ENCODE measurements at places on chromosomes 13 and 19.

DNA sequence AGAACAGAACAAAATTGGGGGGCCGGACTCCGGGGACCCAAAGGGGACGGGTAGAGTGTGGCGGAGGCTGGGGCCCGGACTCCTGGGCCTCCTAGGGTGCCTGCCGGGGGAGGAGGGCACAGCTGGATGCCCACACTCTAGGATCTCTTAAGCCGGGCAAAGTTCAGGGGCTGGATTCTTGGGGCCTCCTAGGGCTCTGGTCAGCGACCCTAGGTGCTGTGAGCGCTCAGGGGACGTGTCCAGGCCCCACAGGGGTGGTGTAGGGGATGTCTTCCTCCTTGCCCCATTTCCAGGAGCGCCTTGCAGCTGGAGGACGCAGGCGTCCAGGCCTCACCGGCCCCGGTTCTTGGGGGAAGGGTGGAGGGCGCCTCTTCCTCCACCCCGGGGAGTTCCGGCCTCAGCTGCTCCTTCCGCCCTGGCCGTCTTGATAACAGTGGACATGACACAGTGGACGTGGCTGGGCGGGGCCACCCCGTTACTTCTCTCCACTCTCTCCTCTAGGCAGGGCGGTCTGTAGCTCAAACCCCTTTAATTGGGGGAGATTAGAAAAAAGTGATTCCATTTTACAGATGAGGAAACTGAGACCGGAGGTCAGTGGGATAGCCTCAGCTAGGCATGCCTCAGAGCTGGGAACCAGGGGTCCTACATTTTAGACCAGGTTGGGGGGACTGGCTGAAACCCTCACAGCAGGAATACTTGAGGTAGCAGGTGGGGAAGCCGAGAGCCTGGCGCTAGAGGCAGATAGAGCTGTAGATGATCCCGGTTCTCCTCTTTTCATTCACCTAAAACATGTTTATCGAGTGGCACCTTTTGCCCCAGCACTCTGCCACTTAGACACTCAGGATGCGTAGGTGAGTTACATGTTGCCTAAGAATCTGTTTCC is 705 bp downstream of the STXBP2 start:
- DNase-seq = no peak

DNA sequence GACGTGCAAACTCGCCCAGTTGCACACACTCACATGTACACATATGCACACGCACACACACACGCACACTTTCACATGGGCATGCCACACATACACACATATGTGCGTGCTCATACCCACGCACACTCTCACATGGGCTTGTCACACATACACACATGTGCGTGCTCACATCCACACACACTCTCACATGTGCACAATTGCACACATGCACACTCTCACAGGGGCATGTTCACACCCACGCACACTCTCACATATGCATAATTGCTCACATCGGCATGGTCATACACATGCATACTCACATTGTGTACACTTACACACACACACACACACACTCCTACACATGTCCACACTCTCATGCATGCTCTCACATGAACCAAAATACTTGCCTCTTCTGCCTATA is 32.8 kb upstream of the PEPD start:
- no peak for DNase-seq

DNA sequence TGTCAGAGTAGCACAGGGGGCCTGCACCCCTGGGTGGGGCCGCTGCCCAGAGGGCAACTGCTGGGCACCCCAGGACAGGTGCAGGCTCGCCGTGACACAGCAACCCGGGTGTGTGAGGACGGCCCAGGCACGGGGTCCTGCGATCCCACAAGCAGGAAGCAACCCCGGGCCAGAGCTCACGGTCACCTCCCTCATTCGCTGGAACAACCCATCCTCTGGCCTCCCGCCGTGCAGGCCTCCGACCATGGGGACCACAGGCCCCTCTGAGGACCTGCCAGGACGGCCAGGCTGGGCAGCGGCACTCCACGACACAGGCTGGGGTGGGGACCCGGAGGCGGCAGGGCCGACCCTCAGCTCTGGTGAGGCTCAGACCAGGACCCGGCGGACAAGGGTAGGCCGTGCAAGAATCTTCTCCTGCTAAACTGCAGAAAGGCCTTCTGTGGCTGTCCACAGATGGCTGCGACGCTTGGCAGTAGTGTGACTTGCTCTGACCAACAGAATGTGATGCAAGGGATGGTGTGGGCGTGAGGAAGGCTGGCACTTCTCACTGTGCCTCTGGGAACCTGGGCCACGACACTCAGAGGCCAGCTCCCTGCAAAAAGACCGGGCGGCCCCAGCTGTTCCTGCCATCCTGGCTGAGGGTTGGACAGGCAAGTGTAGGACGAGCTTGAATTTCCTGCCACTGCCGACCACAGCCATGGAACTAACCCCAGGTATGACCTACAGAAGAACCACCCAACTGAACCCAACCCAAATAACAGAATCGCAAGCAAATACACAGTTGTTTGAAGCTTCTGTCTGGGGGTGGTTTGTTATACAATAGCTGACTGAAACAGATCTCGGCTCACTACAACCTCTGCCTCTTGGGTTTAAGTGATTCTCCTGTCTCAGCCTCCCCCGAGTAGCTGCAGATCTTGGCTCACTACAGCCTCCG is 26.5 kb downstream of the PIP5K1C start:
- no peak for DNase-seq

- no peak for DNase-seq
Observed at GRCh38 chr19:17020385-17020784, 6.2 kb downstream of the CPAMD8 start.

- no peak for DNase-seq
Observed at GRCh38 chr19:50022823-50023222, 2.3 kb downstream of the VRK3 start.

GRCh38 chr13:29849731-29850212 is 645 bp downstream of the UBL3 start:
- DNase-seq = no peak

- no peak for DNase-seq
Observed at GRCh38 chr13:30895773-30896172, 10.3 kb upstream of the MEDAG start.

DNA sequence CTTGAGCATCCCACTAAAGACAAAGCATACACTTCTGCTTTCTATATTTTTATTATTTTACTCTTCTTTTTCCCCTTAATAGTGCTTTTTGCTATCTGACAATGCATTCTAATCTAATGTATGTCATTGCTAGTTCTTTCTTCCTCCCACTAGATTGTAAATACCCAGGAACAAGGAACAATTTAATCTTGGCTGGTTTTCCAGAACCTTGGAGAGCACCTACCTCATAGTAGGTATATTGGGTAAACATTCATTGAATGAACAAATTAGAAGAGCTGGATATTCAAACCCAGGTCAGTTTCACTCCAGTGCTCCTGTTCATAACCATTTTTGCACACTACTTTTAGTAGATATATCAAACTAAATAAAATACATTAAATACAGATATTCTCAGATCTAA is 1617.6 kb upstream of the SLC10A2 start:
- no peak for DNase-seq

DNA sequence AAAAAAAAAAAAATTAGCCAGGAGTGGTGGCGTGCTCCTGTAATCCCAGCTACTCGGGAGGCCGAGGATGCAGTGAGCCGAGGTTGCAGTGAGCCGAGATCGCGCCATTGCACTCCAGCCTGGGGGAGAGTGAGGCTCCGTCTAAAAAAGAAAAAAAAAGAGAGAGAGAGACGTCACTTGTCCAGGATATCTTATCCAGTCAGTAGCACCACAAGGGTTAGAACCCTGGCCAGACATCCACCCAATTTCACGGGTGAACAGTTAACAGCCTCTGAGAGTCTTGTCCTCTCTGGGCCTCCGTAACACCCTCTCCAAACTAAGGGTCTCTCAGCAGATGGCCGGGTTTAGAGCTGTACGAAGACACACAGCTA is 917 bp upstream of the CLPTM1 start:
- DNase-seq = no peak

- DNase-seq = no peak
Observed at GRCh38 chr13:48429886-48430285, 17.0 kb upstream of the LPAR6 start.

DNA sequence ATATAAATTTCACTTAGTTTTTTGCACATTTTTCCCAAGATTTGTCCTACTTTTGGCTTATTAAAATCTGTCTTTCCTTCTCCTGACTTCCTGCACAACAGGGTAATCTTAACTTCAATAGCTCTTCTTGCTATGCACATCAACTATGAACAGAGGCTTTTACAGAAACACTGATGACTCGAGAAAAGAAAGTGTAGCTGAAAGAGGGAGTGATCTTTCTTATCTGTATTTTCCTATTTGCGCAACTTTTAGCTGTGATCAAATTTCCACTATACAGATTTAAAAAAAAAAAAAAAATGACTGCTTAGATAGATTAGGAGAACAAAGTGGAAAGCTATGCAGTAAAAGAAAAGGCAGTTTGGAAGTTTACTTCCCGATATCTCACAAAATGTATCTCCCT is 406.9 kb downstream of the LIG4 start:
- DNase-seq = no peak

GRCh38 chr19:17893766-17894165 is 22.0 kb downstream of the SLC5A5 start:
- no peak for DNase-seq

DNA sequence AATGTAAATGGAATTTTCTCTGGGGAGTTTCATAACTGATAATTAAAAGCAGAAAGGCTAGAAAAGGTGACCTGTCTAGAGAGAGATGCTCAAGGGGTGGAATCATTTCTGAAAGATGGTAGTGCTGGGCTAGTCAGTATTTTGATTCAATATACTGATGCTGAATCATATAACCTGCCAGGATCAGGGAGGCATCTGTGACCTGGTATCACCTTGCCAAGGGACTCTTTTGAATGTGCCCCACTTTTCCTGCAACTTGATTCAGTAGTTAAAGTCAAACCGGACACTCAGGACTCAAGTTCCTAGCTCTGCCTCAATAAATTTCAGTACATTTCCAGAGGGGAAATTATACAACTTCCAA is 15.8 kb downstream of the LCP1 start:
- DNase-seq = no peak

DNA sequence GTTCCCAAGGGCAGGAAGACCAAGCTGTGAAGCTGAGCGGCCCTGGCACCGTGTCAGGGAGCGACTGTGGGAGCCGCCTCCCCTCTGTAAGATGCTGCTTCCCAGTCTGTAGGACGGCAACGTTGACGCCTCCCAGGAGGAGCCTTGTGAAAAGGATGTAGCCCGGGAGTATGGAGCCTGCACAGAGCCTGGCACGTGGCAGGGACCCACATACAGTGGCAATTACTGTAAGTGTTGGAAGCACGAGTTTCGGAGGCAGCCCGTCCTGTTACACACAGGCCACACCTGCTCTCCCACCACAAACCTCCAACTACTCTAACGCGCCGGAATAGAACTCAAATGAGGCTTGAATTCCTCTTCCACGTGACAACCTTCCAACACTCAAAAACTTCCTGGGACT is 6.6 kb downstream of the RAB20 start:
- DNase-seq = no peak

DNA sequence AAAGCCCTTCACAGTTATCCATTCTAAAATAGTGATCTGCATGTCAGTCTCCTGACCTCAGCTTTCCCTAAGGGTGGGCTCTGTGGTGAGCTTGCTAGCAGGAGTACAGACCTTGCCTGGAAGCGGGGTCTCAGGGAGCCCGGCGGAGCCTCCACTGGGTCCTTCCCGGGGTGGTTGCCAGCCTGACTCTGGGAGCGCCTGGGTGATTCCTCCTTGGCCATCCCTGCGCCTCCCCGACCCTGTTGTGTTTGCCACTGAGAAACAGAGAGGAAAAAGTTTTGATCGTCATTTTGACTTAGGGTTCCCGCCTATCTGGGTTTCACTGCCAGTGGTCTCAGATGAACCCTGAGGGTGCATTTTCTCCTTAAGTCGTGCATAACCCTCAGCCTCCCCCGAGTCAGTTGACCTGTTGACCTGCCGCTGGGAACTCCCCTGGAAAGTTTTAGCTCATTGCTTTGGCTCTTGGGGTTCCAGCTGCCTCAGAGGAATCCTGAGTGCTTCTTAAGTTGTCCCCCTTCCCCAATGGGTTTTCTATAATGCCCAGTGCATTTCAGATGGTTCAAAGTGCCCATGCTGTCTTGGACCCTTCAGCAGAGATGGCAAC is 117.8 kb downstream of the RAB20 start:
- DNase-seq = no peak

GRCh38 chr19:57769345-57770131 is at the start of gene ZNF586:
ZNF586 (plus strand) TSS chr19:57769676; CDS start chr19:57769843, 167 bp downstream.
- DNase-seq = peak; percentile 64

GRCh38 chr19:55635334-55635717 is 5.5 kb upstream of the ZNF580 start:
- DNase-seq = no peak

- DNase-seq = no peak
Observed at GRCh38 chr13:51457086-51457815, 4.4 kb upstream of the INTS6 start.

GRCh38 chr13:100544866-100545683 is 43.5 kb downstream of the GGACT start:
- DNase-seq = no peak

DNA sequence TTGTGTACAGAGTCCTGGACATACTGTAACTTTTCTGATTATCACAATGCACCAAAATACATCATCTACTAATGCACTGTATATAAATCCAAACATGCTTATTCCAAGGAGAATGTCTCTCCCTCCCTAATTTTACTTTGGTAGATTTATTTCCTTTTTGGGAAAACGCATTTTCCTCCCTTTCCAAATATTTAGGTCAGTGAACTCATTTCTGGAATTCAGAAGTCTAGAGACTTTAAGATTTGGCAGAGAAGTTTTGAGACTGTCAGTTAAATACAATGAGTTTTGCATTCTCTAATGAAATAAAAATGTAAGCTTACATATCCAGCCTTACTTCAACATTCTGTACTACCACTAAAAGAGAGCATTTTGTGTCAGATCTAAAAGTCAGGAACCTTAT is 165.8 kb upstream of the EDNRB start:
- DNase-seq = no peak

DNA sequence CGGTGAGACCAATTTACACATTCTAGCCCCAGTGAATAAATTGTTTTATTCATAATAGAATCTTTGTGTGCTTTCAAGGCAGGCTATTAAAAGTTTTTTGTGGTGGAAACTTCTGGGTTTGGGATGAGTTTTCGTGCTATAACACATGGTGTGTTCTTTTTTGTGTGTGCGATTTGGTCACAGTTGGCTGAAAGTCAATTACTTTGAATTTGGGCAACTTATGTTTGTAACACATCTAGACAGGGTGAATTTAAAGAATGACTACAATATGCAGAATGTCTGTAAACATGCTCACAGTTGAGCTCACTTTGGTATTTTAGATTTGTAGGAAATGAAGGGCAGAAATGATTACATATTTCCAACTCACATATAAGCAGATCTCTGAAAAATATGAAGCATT is 307.1 kb downstream of the OXGR1 start:
- no peak for DNase-seq

GRCh38 chr19:47663911-47664771 is 49.1 kb upstream of the EHD2 start:
- DNase-seq = no peak

Measured in stimulated activated CD8-positive, alpha-beta memory T cell treated with anti-CD3 and anti-CD28 coated beads, Interleukin-15, amount 100 ng/mL, for 24 hours (primary cell).